ENCODE measurements at places on chromosomes 7 and 10.

- no peak for DNase-seq
Measured at GRCh38 chr7:12470930-12471329, 67.3 kb upstream of the VWDE start.

DNA sequence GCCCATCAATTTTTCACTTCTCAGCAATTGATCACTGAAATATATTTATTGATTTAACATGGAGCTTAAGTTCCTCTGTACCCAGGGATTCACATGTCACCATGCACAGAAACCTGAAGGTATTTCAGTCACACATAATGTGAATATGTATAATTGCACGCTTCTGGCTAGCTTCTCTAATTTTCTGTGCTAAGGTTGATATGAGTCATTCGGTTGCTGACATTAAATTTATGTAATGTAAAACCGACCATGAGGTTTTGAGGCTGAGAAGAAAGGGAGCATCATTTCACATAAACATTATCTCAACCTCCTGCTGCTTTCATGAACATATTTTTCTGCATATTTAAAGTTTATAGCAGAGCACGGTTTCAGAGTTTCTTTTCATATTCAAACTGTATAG lies 381.0 kb upstream of the TPK1 start:
- DNase-seq, result no peak

DNA sequence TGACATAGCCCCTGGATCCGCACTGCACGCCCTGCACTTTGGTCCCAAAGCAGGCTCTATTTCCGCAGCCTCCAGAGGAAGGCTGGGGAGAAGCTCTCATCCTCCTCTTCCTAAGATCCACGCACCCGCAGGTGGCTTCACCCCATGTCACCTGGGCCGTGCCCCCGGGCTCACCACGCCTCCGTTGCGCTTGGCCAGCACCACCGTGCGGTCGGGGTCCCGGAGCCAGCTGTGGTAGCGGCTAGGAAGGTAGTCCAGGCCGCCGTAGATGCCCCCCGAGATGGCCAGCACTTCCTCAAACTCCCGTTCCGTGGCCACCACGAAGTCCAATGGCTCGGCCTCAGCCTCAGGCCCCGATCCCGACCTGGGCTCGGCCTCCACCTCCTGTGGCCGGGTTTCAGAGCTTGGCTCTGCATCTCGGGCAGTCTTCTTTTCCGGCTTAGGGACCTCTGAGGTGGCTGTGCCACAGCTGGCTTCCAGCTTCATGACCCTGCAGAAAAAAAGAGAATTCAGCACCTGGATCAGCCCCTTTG lies 5.7 kb downstream of the NAT16 start:
- DNase-seq, result no peak

GRCh38 chr10:86855513-86855912 lies 99.1 kb downstream of the BMPR1A start:
- no peak for DNase-seq

DNA sequence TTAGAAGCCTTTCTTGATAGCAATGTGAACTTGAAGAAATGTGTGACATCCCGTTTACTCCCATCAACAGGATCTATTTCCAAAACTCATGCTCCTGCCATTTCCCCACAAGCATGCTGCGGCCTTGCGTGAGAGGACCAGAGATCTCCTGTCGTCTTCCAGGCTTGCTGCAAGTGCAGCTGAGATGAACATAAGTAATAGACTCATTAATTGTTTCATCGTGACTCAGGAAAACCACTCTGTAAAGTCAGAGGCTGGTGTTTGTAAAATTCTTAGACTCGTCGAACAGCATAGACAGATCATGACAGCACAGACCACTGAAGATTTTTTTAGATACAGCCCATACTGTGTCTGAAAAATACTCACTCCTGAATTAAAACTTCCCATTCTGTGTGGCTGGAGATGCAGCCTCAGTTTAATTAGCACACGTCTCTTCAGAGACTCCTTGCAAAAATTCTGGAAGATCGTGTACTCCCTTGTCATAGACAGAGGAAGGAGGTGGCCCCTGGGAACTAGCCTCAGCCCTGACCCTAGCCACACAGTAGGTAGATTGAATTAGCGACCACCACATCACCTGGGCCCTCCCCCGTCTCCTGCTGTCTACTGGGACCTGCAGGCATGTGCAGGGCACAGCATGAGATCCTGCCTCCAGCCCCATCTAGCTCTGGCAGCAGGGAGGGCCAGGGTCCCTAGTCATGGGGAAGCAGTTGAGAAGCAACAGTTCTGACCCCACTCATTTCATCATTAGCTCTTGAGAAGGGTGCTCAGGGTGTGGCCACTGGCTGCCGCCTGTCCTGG lies 226.0 kb downstream of the CELF2 start:
- DNase-seq, result no peak
